ENCODE measurements at places on chromosomes 3 and 15.

GRCh38 chr3:147813256-147813655 lies 404.1 kb downstream of the ZIC1 start:
- no peak for ATAC-seq

- ATAC-seq, result no peak
These were observed 76.7 kb downstream of the MITF start for GRCh38 chr3:69815970-69816369.

DNA sequence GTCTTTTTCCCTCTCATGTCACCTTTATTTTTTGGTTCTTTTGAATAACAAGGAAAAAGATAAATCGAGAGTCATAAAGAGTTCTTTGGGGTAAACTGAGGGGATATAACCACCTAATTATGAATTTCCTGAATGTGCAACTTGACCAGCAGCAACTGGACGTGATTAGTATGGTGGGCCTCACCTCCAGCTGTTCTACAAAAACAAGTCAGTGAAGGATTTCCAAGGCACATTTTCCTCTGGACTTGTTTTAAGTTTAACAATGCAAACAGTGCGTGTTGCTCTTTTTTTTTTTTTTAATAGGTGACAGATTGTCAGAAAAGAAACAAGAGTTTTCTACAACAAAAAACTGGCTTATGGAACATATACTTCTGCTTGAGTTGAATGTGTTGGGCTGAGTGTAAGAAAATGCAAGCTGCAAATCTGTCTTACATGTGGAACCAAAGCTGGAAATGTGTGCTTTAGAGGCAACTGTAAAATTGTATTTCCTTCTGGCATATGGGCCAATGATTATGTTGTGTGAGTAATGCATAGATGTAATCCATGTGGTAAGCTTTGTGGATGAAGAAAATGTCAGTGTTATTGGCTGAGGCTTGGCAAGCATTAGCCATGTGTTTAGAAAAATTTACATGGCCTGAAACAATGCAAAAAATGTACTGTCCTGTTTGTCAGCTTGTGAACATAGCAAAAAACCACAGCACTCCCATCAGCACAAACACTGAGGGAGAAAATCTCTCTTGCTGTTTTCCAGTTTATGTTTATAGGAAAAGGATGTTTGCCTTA lies 44.5 kb upstream of the FNDC3B start:
- ATAC-seq, result no peak

DNA sequence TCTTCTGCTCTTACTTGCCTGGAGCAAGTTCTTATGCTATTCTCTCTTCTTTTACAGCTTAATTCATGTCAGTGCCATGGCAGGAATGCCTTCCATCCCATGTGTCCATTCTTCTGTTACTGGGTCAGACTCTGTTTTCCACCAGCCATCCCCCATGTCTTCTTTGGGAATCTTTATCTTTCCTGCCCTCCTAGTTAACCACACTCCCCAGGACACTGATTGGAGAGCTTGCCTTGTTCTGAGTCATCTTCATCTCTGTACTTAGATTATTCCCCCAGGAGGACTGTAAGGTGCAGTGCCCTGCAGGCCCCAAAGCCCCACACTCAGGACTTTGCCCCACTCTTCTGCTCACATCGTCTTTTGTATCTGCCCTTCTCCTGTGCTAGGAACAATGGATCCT lies 3.6 kb downstream of the ABHD17C start:
- ATAC-seq, result no peak

GRCh38 chr3:24047513-24047912 lies 102.4 kb downstream of the NR1D2 start:
- no peak for ATAC-seq

DNA sequence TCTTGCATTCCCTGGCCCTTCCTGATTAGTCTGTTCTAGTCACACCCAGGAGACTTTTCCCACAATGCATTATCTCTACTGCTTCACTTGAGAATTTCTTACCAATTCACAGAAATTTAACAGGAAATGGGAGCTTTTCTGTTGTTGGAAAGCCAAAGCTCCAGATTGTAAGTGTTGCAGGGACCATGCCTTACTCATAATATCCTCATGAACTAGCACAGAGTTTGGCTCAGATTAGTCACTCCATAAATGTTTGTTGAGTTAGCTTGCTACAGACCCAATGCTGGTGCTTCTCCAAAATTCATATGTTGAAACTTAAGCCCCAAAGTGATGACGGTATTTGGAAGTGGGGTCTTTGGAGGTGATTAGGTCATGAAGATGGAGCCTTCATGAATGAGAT lies 232.6 kb downstream of the GAP43 start:
- no peak for ATAC-seq

- no peak for ATAC-seq
These were observed 80.1 kb downstream of the ST8SIA2 start for GRCh38 chr15:92473756-92474155.
